Activated CD4-positive, alpha-beta memory T cell treated with anti-CD3 and anti-CD28 coated beads, Interleukin-2, amount 10 ng/mL, durations not matched to agents 7 days and 5 days (primary cell): ENCODE measurements at places on chromosomes 5 and 9. TPM values are rescaled to one million over a fixed set of nuclear protein-coding genes. Genes with fewer than 3 reads are reported as not detected.
A peak's percentile ranks its signal among the peaks of the same experiment; 100 is the strongest.

The TIMD4 gene
- total RNA-seq = 2.4 TPM

The LIFR gene
- total RNA-seq = 0.18 TPM

The CDKN2A gene
- total RNA-seq = 19.4 TPM

The OBP2B gene
- not detected for total RNA-seq

The HOMER1 gene
- 1.2 TPM for total RNA-seq

The ROR2 gene
- 2.1 TPM for total RNA-seq

The CDC23 gene
- total RNA-seq = 33.3 TPM

- no peak for DNase-seq
Observed at GRCh38 chr9:20220286-20220685, 402.0 kb downstream of the MLLT3 start.

DNA sequence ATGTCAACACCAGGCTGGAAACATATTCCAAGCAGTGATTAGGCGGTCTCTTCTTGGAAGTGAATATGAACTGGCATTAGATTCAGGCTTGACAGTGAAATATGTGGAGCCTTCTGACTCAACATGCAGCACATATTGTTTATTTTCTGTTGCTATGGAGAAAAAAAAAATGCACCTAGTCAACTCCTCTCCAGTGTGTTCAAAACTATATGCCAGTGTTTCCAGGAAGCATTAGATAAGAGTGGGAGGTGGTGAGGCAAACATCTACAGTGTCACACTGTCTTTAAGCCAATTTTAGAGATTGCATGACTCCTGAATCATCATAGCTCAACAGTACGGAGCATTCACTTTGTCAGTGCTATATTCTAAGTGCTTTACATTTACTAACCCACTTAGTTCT is 117.9 kb downstream of the HCN1 start:
- DNase-seq = no peak

GRCh38 chr5:10503997-10504793 is 59.7 kb upstream of the ANKRD33B start:
- no peak for DNase-seq

- no peak for DNase-seq
Observed at GRCh38 chr9:116101516-116101915, 52.1 kb upstream of the PAPPA start.

DNA sequence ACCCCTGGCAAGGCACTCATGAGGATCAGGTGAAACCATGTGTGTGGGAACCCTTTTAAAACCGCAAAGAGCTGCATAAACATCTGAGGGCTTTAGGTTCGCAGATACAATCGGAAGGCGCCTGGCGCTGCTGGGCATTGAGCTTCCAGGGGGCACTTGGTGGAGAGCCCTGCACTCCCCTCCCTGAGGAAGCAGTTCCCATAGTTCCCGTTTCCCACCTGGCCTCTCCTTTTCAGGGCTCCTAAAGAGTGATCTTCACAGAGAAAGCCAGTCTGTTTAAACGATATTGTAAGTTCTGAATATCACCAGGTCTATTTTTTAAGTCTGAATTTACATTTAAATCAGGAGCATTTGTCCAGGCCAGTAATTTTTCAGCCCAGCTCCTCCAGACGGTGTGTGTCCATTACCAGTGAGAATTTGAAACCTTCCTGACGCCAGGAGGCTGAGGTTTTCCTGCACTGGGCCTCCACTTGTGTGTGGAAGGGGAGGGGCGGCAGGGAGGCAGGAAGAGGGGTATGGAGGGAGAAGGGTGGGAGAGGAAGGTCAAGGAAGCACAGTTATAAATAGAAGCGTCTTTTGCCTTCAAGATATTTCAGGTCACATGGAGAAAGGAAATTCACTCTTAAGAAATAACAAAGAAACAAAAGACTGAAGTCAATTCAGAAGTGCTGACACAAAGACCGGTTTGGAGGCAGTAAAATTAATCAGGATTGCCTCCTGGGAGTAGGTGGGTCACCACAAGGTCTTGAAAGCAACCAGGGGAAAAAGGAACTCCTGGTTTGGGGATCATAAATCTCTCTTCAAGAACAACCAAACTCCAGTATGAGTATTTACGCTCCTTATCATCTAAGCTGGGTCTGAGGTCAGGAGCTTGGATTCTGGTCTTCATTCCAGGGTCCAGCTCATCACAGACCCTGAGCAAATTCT is 14.3 kb upstream of the MGAT1 start:
- no peak for DNase-seq

GRCh38 chr5:122773619-122774018 is 1.3 kb upstream of the SNX2 start:
- no peak for DNase-seq

DNA sequence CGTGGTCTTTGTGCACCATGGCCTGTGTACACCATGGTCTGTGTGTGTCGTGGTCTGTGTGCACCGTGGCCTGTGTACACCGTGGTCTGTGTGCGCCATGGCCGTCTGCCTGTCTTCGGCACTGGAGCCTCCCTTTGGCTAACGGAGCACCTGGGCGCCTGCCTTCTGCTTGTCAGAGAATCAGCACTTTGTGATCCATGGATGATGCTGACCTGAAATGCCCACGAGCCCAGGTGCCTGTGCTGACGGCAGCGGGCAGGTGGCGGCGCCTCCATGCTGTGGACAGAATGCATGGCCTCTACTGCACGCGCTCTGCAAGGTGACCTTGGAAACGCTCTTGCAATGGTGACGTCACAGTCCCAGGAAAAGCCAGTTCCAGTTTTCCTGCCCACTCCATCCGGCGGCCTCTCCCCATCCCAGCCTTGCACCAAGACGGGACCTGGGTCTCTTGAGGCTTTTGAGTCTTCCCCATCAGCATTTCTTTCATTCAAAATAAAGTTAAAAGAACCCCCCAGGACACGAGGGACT is 14.6 kb downstream of the LCN9 start:
- DNase-seq = no peak

- no peak for DNase-seq
Observed at GRCh38 chr5:86232246-86232645, 385.5 kb upstream of the COX7C start.

DNA sequence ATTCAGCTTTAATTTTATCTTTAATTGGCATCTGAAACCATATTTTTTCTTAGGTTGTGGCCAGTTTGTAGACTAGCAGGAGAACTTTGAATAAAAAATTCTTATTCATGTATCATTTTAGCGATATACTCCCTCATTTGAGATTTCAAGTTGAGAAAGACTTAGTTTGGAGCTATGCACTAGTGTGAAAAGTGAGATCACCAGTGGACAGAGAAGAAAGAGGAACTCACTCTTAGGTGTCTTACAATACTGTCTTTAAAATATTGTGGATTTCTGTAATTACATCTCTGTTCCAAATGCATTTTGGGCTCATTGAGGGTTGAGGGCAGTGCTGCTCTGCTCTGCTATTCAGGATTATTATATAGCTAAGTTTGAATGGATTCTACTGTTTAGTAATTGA is 54.7 kb downstream of the NAA35 start:
- no peak for DNase-seq

DNA sequence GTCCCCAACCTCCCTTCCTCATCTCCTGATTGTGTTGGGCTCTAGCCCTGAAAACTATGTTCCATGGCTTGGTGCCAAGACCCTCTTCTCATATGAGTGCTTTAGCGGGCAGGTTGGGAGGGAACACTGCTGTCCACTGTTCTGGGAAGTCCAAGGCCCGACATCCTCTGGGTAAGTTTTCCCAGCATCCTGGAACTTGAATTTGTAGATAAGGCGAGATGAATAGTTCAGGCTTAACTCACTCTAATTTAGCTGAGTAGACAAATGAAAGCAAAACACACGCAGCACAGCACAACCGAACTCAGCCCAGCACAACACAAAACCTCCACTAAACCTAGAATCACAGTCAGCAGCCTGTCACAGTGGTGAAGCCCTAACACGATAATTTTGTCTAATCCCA is 95.3 kb upstream of the SLC28A3 start:
- DNase-seq = no peak

DNA sequence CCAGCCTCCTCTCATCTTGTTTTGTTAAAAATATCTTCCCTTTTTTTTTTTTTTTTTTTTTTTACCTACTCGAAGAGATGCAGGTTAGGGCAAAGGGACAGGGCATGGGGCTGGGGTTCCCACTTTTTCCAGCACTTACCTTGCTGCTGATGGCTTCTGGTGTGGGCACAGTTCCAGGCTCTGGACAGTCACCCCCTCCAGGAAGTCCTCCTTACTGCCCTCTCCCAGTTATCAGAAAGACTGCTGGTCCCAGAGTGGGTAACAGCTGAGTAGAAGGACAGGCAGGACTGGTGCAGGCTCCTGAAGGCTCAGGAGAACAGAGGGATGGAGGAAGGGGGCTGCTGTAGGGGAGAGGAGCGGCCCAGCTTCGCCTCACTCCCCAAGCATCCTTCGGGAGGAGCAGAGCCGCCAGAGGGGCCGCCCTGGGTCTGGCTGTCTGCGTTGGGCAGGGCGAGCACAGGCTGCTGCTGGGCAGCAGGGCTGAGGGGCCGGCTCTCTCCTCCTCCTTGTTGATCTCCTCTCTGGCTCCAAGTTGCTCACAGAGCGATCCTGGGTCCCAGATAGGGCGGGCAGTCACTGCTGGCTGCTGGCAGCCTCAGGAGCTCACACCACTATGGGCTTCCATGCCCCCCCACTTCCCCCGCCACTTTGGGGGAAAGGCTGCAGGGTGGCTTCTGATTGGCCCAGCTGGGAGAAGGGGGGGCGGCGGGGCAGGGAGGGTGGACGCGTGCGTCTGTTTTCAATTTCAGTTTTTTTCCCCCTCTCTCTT is at the start of gene PDGFRB:
TSS of gene PDGFRB (minus strand) at position 588 of the 769 bp plus-strand sequence. CDS start 18,798 bp downstream, outside the sequence.
- peak; percentile 44 for DNase-seq

DNA sequence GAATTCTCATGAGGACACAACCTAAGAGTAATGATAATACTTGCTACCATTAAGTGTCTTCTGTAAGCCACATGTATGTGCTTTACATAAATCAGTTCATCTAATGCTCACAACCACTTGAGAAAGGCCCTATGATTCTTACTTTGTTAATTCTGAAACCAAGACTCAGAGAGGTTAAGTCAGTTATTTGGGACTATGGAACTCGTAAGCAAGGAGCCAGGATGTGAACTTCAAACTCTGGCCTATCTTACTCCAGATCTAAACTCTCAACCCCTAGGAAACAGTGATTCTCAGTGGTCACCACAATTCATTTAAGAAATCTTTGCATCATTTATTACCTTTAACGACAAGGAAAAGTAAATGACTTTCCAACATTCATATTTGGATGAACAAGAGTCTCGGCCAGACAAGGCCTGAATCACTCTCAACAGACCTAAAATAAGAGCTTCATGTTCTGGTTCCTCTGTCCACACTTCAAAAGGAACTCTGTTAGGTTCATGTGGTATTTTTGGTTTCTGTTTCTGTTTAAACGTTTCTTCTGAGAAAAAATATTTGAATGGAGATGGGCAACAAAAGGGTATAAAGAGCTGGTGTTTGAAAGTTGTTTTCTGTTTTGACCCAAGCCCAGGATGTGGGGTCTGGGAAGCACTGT is 104.8 kb downstream of the LPAR1 start:
- no peak for DNase-seq

DNA sequence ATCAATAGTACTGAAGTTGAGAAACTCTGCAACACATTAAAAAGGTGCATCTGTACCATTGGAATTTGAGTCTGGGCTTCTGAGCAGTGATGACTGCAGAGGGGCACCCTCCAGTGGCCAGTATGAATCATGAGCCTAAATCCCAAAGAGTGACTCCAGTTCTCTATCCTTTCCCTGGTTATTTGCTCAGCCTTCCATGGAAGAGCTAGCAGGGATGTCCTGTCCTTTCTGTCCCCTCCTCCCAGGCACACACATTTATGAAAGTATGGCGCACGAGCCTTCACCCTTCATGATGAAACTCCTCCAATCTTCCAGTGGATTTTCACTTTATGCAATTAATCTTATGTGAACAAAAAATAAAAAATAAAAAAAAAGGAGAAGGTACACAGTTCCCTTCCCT is 81.0 kb downstream of the ESM1 start:
- DNase-seq = no peak

- DNase-seq = no peak
Observed at GRCh38 chr9:114482593-114482992, 22.7 kb downstream of the WHRN start.

DNA sequence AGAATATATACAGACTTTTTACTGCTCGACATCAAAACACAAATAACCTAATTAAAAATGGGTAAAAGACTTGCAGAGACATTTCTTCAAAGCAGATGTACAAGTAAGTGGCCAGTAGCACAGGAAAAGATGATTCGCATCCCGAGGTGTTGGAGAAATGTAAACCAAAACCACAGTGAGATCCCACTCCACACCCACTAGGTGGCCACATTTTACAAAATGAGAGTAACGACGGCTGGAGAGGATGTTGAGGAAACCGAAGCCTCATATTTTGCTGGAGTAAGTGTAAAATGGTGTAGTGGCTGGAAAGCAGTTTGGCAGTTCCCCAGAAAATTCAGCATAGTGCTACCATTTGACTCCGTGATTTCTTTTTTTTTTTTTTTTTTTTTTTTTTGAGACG is 21.3 kb upstream of the GBGT1 start:
- DNase-seq = peak; percentile 62

- peak; percentile 47 for DNase-seq
Observed at GRCh38 chr9:137255448-137256114, 454 bp downstream of the NELFB start.

- no peak for DNase-seq
Observed at GRCh38 chr5:74762599-74762998, 4.3 kb downstream of the GFM2 start.

- DNase-seq = no peak
Observed at GRCh38 chr9:119029886-119030285, 339.3 kb downstream of the BRINP1 start.

GRCh38 chr9:36127652-36128244 is 8.8 kb upstream of the GLIPR2 start:
- DNase-seq = no peak

GRCh38 chr5:142378737-142379634 is 54.2 kb upstream of the SPRY4 start:
- DNase-seq = no peak

DNA sequence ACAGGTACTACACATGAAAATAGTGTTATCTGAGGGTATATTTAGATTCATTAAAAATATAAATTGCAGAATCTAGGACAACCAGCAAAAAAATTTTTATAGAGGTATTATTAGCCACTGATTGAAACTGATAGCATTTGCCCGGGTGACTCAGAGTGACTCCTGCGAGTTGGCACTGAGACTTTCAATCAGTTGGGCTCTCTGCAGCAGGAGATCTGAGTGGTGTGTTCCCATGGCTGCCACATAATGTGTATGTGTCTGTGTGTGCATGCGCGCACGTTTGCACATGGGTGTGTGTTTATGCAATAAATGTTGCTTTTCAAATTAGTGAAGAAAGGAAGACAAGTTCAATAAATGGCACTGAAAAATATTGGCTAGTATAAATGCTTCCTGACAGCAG is 100.1 kb upstream of the MRPS30 start:
- DNase-seq = no peak

DNA sequence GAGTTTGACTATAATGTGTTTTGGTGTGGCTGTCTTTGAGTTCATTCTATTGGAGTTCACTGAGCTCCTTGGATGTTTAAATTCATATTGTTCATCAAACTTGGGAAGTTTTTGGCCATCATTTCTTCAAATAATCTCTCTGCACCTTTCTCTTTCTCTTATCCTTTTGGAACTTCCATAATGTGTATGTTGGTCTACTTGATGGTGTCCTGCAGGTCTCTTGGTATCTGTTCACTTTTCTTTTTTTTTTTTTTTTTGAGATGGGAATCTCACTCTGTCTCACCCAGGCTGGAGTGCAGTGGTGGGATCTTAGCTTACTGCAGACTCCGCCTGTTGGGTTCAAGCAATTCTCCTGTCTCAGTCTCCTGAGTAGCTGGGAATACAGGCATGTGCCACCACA is 27.7 kb downstream of the PKD2L2 start:
- no peak for DNase-seq

GRCh38 chr5:31561946-31562345 is 29.8 kb downstream of the C5orf22 start:
- no peak for DNase-seq

- no peak for DNase-seq
Observed at GRCh38 chr9:78857373-78858225, 560.7 kb downstream of the PSAT1 start.
